ENCODE measurements at places on chromosomes 3 and 15.

DNA sequence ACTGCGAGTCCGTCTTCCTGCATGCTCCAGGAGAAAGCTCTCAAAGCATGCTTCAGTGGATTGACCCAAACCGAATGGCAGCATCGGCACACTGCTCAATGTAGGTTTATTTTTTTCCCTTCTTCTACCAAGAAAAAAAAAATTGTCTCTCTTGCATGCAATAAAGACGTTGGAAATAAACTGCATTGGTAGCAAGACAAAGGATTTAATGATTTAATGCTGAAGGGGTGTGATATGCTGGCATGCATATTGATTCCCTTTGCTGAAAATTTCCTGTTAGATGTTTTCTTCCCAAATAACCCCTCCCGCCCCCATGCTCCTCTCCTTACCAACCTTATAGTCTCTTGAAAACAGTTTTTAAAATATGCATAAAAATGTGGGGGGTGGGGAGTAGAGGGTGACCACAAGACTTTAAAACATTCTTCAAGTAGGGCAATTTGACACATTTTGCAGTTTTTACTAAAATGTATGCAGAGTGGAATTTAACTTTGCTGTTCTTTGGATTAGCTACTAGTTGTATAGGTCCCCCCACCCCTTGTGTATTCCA is 799 bp downstream of the RARB start:
- DNase-seq, result no peak

DNA sequence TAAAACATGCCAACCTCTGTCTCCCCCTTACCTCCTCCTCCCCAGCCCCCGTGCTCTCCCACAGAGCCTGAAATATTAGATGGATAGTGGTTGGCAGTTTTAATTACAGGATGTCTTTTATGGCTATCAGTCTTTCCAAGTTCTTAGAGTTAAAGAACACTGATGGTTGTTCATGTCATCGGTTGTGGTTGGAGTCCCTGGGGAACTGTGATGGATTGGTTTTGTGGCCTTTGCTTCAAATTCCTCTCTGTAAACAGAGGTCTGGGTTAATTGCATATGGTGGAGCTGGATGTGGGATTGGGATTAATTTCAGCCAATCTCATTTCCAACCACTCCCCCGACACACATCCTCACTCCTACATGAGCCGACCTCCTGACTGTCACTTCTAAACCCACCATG is 164.5 kb upstream of the PROK2 start:
- DNase-seq, result no peak

DNA sequence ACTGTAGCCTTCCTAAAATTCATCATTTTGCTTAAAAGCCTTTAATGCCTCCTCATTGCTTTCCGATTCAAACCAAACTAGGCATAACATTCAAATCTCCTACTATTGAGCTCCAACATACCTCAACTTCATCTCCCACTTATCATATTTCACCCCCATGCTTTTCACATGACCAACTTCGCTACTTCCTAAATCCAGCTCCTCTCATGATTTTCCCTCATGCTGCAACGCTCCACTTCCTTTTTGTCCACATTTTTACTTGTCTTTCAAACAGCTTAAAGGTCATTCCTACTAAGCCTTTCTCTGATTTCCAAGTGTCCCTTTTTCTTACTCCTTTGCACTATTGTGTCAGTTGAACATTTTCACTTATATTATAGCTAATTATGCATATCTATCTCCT is 20.3 kb upstream of the ANXA2 start:
- peak; percentile 8 for DNase-seq

GRCh38 chr3:5757213-5757804 is 569.8 kb downstream of the EDEM1 start:
- DNase-seq, result no peak

- no peak for DNase-seq
Observed at GRCh38 chr3:71260782-71261181, 322.7 kb downstream of the FOXP1 start.
